LHCN-M2 (cell line): ENCODE measurements at places on chromosomes 2 and 18. TPM values are rescaled to one million over a fixed set of nuclear protein-coding genes. Genes with fewer than 3 reads are reported as not detected.

CERKL gene
- total RNA-seq: 0.17 TPM in 1 of 2 replicates, not detected in the other

DTNA gene
- 6.9 and 7.1 TPM in 2 replicates for total RNA-seq

LHCGR gene
- total RNA-seq: not detected in 2 replicates

CPO gene
- not detected in 2 replicates for total RNA-seq

TBC1D8 gene
- 7.1 and 11.5 TPM in 2 replicates for total RNA-seq

SPIRE1 gene
- 21.6 and 26.0 TPM in 2 replicates for total RNA-seq

GALNT3 gene
- total RNA-seq: 1.5 and 2.6 TPM in 2 replicates

ZAP70 gene
- 0.40 TPM in 1 of 2 replicates, not detected in the other for total RNA-seq

MAP3K19 gene
- not detected in 2 replicates for total RNA-seq

OTOS gene
- not detected in 2 replicates for total RNA-seq

CYS1 gene
- total RNA-seq: 0.13 TPM in 1 of 2 replicates, not detected in the other

ANKRD30B gene
- total RNA-seq: 1.1 and 1.4 TPM in 2 replicates

SCYGR2 gene
- not detected in 2 replicates for total RNA-seq

RESP18 gene
- total RNA-seq: not detected in 2 replicates

GBX2 gene
- total RNA-seq: 0.40 TPM in 1 of 2 replicates, not detected in the other

SH3BP4 gene
- total RNA-seq: 49.6 and 53.3 TPM in 2 replicates

SUCLG1 gene
- 49.6 and 52.5 TPM in 2 replicates for total RNA-seq

PARD6G gene
- 1.6 and 2.8 TPM in 2 replicates for total RNA-seq

CXCR2 gene
- total RNA-seq: not detected in 2 replicates

CGREF1 gene
- total RNA-seq: 0.69 and 1.6 TPM in 2 replicates

DSG4 gene
- not detected in 2 replicates for total RNA-seq

ABCB11 gene
- total RNA-seq: not detected in 2 replicates

CDH2 gene
- total RNA-seq: 30.3 and 31.1 TPM in 2 replicates

CHST9 gene
- not detected in 2 replicates for total RNA-seq

ADAM17 gene
- total RNA-seq: 21.2 and 25.2 TPM in 2 replicates

TUBB8B gene
- not detected in 2 replicates for total RNA-seq

PDE1A gene
- 3.1 and 3.5 TPM in 2 replicates for total RNA-seq

MALL gene
- 0.19 TPM in 1 of 2 replicates, not detected in the other for total RNA-seq

LYG2 gene
- total RNA-seq: not detected in 2 replicates

AMMECR1L gene
- 7.9 and 10.4 TPM in 2 replicates for total RNA-seq

SRBD1 gene
- 19.0 and 22.7 TPM in 2 replicates for total RNA-seq

FEV gene
- not detected in 2 replicates for total RNA-seq
